Smooth muscle cell of the pulmonary artery (primary cell): ENCODE measurements at places on chromosomes 6 and 20. TPM values are rescaled to one million over a fixed set of nuclear protein-coding genes. Genes with fewer than 3 reads are reported as not detected.

Gene CFB
- total RNA-seq: 49.7 and 81.0 TPM in 2 replicates

Gene CDS2
- total RNA-seq: 28.0 and 29.6 TPM in 2 replicates

Gene FAM83D
- total RNA-seq: 4.5 and 7.8 TPM in 2 replicates

Gene CCNC
- 30.9 and 51.5 TPM in 2 replicates for total RNA-seq

Gene GINM1
- 70.2 and 94.7 TPM in 2 replicates for total RNA-seq

Gene CD24
- 0.85 and 3.3 TPM in 2 replicates for total RNA-seq

Gene PPT2
- 62.9 and 78.8 TPM in 2 replicates for total RNA-seq

Gene IL17A
- not detected in 2 replicates for total RNA-seq

Gene CNKSR3
- 2.5 and 5.6 TPM in 2 replicates for total RNA-seq

Gene RAD21L1
- 0.13 and 0.53 TPM in 2 replicates for total RNA-seq

Gene RMND1
- total RNA-seq: 23.7 and 58.7 TPM in 2 replicates

Gene OTOR
- total RNA-seq: not detected in 2 replicates

Gene ENPP4
- total RNA-seq: 0.89 and 17.1 TPM in 2 replicates

Gene WFDC12
- not detected in 2 replicates for total RNA-seq

Gene FOXF2
- total RNA-seq: 0.78 and 5.2 TPM in 2 replicates

Gene FILIP1
- total RNA-seq: 0.33 and 0.91 TPM in 2 replicates

Gene BPIFB1
- 0.07 TPM in 1 of 2 replicates, not detected in the other for total RNA-seq

Gene CCN5
- 3.0 and 36.4 TPM in 2 replicates for total RNA-seq

Gene NKAPL
- 0.96 and 1.7 TPM in 2 replicates for total RNA-seq

Gene PNLDC1
- 0.07 and 0.20 TPM in 2 replicates for total RNA-seq

Gene MMUT
- 23.0 and 23.2 TPM in 2 replicates for total RNA-seq

Gene MAS1
- total RNA-seq: under 0.01 and 0.20 TPM in 2 replicates

Gene BEND6
- 12.4 and 12.8 TPM in 2 replicates for total RNA-seq

Gene GSTA3
- total RNA-seq: not detected in 2 replicates

Gene NOX3
- total RNA-seq: not detected in 2 replicates
